ENCODE measurements at places on chromosomes 5 and 9.

DNA sequence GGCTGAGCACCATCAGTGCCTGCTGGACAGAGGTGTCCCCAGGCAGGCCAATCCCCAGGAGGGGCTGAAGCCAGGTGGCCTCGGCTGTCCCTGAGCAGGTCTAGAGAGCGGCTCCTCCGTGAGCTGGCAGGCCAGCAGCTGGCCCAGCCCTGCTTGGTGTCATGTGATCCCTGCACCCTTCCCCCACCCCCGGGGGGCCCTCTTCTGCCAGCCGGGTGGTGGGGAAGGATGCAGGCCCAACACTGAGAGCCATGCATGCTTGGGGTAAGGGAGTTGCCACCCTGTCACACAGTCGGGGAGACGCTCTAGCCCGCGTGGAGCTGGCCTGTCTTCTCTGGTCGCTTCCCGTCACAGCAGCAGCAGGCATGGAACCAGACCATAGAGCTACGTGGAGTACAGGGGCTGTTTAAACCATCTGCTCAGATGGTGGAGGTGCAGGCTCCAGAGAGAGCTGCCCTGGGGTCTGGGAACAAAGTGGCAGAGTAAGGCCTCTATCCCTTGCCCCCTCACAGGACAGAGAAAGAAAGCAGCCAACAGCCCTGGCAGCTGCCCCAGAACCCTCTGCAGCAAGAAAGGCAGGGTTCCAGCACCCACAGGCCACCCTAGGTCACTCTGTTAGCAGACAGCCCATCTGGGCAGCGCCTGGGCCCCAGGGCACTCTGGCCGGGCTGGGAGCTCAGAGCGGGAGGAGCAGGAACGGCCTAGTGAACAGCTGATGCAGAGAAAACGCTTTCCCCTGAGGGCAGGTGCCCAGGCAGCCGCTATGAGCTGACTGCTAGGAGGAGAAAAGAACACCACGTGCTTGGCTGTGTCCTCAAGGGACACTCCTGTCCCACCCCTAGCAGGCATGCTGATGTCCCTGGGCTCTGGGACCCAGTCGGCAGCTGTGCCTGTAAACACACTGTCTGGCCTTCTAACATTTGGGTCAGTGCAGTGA is 6.8 kb downstream of the RALGDS start:
- DNase-seq: no peak

DNA sequence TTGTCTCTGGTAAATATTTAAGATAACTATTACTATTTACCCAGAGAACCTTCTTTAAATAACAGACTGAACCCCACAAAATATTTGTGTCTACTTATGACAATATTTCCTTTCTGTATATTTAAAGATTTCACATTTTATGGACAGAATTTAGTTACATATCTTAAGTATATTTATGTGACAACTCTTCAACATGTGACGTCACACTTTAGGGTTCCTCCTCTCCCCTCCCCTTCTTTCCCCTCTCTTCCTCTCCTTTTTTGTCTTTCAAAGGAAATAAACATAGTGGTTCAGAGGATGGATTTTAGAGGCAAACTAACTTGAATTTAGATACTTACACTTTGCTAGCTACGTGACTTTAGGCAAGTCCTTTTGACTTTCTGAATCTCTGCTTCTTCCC is 655.6 kb upstream of the NUDT12 start:
- DNase-seq: no peak

DNA sequence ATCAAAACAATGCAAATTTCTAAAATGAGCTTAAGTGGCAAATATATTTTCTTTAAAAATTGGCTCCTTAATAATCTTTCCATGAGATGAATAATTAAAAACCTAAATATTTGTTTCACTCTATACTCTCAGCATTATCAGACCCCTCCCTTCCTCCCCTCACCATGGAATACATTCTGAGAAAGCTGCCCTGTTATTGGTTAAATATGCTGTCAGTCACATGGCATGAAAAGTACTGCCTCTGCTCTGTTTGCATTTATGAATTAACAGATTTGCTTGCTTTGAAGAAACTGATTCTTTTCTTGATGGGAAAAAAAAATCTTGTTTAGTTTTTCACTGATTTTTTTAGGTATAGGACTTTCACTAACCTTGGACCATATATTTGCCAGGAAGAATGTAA is 17.0 kb upstream of the RPS23 start:
- no peak for DNase-seq

DNA sequence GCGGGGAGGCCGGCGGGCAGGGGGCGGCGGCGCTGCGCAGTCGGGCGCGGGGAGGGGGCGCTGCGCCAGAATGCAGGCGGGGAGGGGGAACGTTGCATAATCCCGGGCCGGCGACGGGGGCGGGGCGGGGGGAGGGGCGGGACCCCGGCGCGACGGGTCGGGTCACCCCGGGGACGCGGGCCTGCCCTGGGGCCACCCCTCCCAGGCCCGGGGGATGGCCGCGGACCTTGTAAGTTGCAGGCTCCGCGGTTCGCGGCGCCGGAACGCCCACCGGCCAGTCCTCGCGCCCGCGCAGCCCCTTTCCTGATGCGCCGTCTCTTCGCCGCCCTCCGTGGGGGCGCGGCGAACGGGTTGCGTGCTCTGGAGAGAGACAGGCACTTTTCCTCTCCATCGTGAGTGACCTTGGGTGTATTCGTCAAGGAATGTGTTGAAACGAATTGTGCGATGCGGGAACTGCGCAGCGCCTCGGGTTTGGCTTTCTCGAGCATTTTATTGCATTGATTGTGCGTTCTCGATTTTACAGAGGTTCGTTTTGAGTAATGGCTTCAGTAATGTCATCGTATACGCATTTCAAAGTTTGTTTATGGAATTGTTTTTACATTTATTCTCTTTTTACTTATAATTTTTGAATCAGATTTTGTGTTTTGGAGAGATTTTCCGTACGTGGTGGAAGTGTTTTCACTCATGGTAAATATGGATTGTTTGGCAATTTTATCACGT is 802 bp downstream of the SPIN1 start:
- peak; percentile 26 for DNase-seq

DNA sequence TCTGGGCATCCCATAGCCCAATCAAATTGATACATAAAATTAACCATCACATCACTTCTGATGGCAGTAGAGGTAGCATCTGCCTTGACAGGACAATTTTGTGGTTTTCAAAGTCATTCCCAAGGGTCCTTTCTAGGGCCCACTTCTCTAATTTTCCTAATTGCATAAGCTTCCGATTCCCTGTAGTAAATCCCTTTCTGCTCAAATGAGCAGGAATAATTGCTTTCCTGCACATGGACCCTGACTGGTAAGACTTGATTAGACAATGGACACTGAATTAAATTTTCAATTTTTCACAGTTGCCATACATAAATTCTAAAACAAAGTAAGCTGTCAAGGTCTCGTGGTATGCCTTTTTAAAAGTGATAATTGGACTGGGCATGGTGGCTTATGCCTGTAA is 22.0 kb upstream of the IL17B start:
- DNase-seq: no peak

- no peak for DNase-seq
These were observed 24.4 kb upstream of the SMIM15 start for GRCh38 chr5:61186634-61187033.

DNA sequence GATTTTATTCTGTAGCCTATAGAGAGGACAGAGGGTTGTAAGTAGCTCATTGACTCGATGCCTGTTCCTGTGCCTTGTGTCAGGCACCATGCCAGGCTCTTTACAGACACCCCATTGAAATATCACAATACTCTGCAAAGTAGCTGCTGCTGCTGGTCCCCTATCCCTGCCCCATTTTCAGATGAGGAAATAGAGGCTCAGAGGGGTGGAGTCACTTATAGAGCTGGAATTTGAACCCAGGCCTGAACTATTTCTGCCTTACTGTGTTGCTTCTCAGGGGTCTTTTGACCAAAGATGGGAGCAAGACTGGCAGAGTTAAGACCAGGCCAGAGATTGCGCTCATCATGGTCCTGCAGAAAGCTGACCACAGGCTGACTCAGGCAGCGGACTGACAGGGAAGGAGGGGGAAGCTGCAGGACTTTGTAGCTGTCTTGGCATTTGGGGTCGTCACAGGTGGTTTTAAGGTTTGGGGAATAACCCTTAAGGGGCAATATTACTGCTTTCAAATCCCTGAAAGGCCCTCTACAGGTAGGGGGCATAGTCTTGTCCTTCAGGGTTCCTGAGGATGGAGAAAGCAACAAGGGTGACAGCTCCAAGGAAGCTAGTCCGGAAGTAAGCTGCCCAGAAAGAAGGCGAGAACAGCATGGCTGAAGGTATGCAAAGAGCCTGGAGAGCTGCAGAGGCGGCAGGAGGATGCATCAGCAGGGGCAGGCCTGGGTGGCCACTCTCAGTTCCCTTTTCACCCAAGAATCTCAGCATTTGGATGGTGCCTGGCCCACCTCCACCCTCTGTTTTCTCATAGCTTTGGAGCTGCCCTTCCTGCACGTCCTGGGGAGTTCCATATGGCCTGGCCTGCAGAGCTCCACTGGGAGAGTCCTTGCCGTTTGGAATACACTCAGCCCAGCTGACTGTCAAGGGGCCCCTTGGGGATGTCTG is 18.3 kb upstream of the NDST1 start:
- DNase-seq: no peak

DNA sequence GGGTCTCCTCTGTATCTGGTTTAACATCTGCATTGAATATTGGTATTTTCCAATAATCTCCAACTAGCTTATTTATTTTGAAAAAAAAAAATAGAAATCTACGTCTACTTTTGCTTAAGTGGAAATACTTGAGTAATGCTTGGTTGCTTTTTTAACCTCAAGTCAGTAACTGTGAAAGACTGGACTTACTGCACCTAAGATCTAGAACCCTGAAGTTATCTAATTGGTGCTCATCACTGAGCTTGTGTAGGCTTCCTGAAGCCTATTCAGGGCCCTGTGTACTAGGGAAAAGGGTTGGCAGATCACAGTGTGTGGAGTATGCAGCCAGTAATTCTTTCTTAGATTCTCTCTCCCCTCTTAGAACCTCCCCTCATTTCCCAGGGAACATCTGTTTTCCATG is 16.2 kb downstream of the SLC1A1 start:
- DNase-seq: no peak

DNA sequence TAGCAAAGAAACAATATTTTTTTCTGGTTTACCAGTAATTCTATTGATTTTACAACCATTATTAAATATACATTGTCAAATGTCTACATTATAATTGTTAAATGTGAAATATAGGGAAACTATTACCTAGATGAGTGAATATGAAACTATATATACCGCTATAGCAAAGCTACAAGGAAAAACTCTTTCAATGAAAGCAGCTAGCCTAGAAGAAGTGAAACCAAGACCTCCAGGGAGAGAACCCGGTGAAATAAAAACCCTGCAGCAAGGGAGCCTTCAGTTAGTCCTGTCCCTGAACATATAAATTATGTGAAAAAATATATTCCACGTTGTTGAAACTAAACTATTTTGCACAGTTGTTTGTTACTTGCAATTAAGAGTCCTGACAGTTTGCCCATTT is 913.1 kb downstream of the EFNA5 start:
- no peak for DNase-seq

- no peak for DNase-seq
These were observed 13.4 kb downstream of the CFAP95 start for GRCh38 chr9:69834056-69834455.

DNA sequence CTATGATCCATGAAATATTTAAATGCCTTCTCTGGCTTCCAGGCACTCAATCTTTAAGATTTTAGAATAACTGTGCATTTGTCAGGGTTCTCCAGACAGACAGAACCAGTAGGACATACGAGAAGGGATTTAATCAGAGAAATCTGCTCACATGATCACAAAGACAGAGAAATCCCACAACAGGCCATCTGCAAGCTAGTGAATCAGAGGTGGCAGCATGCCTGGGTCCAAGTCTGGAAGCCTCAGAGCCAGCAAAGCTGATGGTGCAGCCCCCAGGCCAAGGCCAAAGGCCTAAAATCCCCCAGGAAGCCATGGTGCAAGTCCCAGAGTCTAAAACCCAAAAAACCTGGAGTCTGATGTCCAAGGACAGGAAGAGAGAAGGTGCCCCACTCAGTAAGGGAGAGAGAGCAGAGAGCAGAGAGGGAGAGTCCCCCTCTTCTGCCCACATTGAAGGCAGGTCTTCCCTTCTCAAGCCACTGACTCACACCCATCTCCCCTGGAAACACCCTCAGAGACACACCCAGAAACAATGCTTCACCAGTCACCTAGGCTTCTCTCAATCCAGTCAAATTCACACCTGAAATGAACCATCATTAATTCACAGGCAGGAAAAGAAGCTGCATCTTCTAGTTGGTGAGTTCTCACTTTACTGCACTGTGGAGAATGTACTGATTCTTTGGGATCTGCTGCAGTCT is 48.7 kb downstream of the CAMSAP1 start:
- no peak for DNase-seq

DNA sequence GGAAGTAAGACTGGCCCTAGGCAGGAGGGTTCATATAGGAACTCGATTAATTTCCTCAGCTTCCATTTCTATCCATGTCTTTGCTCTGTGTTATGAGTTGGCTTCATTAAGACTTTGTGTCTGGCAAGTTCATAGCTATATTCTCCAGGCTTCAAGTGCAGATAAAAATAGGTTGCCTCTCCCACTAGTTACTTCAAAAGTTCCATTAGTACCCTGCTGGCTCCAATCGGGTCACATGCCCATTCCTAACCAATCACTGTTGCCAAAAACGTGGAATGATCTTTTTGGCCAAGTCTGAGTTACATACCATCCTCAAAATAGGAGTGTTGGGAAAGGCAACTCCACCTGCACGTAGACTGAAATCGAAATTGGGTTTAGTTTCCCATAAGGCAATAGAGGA is 13.8 kb upstream of the SPATA31D1 start:
- DNase-seq: no peak

- no peak for DNase-seq
These were observed 13.8 kb upstream of the PLEKHG4B start for GRCh38 chr5:77957-78804.

DNA sequence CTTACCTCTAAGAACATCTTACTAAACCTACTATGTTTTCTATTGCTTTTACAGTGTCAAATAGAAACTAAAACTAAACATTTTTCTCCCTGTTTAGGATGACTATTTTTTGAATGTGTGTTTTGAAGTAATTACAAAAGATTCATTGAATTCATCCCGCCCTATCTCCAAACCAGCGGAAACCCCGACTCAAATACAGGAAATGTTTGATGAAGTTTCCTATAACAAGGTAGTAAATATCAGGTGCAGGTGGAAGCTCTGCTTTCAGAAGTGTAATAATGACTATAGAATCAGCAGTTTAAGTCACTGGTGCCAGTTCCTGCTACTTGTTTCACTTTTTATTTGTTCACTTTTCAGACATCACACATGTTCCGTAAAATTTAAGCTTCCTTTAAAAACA is 20.0 kb downstream of the ERAP2 start:
- peak; percentile 57 for DNase-seq

Data from stimulated activated CD4-positive, alpha-beta T cell treated with anti-CD3 and anti-CD28 coated beads, Interleukin-4, amount 100 ng/mL, for 4 hours (primary cell).